ENCODE measurements at places on chromosomes 5 and 9. TPM values are rescaled to one million over a fixed set of nuclear protein-coding genes. Genes with fewer than 3 reads are reported as not detected.

FLT4 gene
- total RNA-seq, result 7.9 TPM

DNA sequence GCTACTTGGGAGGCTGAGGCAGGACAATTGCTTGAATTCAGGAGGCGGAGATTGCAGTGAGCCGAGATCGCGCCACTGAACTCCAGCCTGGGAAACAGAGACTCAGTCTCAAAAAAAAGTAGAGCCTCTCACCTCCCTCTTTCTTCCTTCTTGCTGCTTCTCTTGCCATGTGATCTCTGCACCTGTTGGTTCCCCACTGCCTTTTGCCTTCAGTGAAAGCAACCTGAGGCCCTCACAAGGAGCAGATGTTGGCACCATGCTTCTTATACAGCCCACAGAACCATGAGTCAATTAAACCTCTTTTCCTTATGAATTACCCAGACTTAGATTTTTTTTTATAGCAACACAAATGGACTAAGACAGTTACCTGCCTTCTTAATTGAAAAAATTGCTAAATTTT, 45.6 kb upstream of the GLRX start:
- no peaks in the 10 kb centered on the region for H3K4me1 ChIP-seq
- H3K27ac ChIP-seq, result no peak overlapping the region
- no peak for DNase-seq
- no peaks in the 10 kb centered on the region for H3K36me3 ChIP-seq
- no peak overlapping the region for H3K4me3 ChIP-seq
- no peaks in the 10 kb centered on the region for H3K27me3 ChIP-seq

- no peak for DNase-seq
- no peaks in the 10 kb centered on the region for H3K4me1 ChIP-seq
Measured at GRCh38 chr5:59813761-59814536, 79.6 kb downstream of the PDE4D start.

GRCh38 chr9:38041564-38042243, 27.3 kb downstream of the SHB start:
- no peak overlapping the region for H3K4me3 ChIP-seq
- no peaks in the 10 kb centered on the region for H3K36me3 ChIP-seq
- no peaks in the 10 kb centered on the region for H3K27me3 ChIP-seq
- no peak overlapping the region for H3K27ac ChIP-seq

DNA sequence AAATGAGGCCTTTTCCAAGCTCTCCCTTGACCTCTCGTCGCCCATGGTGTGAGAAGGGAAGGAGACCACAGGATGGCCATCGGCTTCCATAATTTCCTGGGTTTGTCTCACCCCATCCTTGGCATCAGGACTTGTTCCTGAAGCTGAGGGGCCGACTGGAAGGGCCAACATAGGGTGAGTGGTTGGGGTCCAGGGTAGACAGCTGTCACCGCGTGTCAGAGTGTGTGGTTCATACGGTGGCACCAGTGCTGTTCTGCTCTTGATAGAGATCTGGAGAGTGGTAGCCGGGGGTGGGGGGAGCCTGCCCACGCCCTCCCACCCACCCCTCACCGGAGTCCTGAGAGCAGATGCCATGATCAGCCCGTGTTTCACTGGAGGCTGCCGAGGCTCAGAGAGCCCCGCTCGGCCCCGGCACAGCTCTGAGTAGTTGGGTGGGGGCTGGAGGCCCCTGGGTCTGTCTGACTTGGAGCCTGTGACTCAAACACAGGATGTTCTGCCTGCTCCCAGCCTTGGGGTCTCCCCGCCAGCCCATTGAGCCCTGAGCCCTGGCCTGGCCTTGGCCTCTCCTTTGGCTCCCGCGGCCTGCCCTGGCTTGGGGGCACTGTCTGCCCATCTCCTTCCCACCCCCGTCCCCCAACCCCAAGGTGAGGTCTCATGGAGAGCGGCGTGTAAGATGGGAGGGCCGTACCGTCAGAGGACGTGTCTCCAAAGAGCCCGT, 53.1 kb upstream of the IER5L start:
- no peaks in the 10 kb centered on the region for H3K36me3 ChIP-seq
- H3K4me3 ChIP-seq, result no peak overlapping the region
- no peak overlapping the region for H3K27ac ChIP-seq
- H3K27me3 ChIP-seq, result no peaks in the 10 kb centered on the region
- H3K4me1 ChIP-seq, result no peaks in the 10 kb centered on the region

GRCh38 chr5:119896826-119897536, 267.6 kb downstream of the FAM170A start:
- DNase-seq, result no peak
- H3K4me3 ChIP-seq, result no peak overlapping the region
- H3K27ac ChIP-seq, result no peak overlapping the region
- no peaks in the 10 kb centered on the region for H3K27me3 ChIP-seq

- no peaks in the 10 kb centered on the region for H3K27me3 ChIP-seq
- H3K27ac ChIP-seq, result no peak overlapping the region
- H3K4me3 ChIP-seq, result no peak overlapping the region
- no peak for DNase-seq
Measured at GRCh38 chr9:124752967-124753366, 18.1 kb downstream of the NR6A1 start.

DNA sequence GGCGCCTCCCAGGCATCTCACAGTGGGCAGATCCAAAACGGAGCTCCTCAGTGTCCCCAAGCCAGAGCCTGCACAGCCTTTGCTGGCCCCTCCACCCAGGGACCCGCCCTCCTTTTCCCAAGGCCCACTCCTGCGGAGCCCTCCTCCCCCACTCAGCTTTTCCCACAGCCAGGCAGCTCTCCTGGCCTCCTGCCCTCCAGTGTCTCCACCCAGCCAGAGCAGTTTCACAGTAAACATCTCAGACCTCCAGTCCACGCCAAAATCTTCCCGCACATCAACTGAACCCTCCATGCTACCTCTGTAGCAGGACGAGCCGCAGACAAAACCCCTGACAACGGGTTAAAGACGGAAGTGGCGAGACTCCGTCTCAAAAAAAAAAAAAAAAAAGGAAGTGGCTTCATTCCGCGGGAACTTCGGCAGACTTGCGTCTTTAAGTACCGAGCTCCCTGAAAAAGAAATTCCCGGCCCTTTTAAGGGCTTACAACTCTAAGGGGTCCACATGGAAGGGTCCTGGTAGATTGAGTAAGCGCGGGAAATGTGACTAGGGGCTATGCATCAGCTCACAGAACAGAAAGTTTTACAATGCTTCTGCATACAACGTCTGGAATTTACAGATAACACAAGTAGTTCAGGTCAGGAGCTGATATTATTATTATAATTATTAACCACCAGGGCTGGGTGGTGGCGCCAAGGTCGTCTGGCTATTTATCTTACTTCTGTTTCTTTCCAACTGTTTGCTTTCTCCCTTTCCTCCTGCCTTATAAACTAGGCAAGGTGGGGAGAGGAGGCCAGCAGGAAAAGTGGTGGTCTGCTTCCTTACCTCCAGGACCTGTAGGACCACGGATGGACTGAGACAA, 11.4 kb upstream of the GRIN1 start:
- peaks cover 13% of the 10 kb centered on the region for H3K4me1 ChIP-seq
- H3K36me3 ChIP-seq, result no peaks in the 10 kb centered on the region
- DNase-seq, result no peak
- peak overlapping the region; percentile 82 for H3K4me3 ChIP-seq

EMB gene
- total RNA-seq, result 9.2 TPM

- no peaks in the 10 kb centered on the region for H3K36me3 ChIP-seq
- H3K27me3 ChIP-seq, result no peaks in the 10 kb centered on the region
- H3K27ac ChIP-seq, result peak overlapping the region; percentile 78
Measured at GRCh38 chr9:124399323-124399967, 15.8 kb downstream of the PSMB7 start.

- no peak overlapping the region for H3K27ac ChIP-seq
- H3K36me3 ChIP-seq, result no peaks in the 10 kb centered on the region
- H3K27me3 ChIP-seq, result no peaks in the 10 kb centered on the region
- no peak for DNase-seq
- H3K4me3 ChIP-seq, result no peak overlapping the region
- no peaks in the 10 kb centered on the region for H3K4me1 ChIP-seq
Measured at GRCh38 chr9:8883321-8883720, 1083.7 kb upstream of the DMAC1 start.

GRCh38 chr5:83524345-83524744, 52.8 kb downstream of the VCAN start:
- H3K36me3 ChIP-seq, result no peaks in the 10 kb centered on the region
- H3K4me3 ChIP-seq, result no peak overlapping the region
- no peak for DNase-seq
- H3K27ac ChIP-seq, result no peak overlapping the region

- no peaks in the 10 kb centered on the region for H3K27me3 ChIP-seq
- H3K36me3 ChIP-seq, result no peaks in the 10 kb centered on the region
- no peak overlapping the region for H3K27ac ChIP-seq
Measured at GRCh38 chr9:125446561-125447094, 185.0 kb downstream of the GAPVD1 start.

SH3TC2 gene
- total RNA-seq, result 2.3 TPM

DNA sequence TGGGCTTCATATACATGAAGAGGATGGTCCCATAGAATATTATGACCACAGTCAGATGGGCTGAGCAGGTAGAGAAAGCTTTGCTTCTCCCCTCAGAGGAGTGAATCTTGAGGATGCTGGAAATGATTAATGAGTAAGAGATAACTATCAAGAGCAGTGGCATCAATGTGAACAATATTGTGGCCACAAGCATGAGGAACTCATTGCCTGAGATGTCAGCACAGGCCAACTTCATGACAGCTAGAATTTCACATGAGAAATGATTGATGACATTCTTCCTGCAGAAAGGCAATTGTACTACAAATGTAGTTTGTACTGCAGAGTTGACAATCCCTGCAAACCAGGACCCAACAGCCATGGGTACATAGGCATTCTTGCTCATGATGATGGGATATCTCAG, 586 bp downstream of the OR13C9 start:
- H3K36me3 ChIP-seq, result no peaks in the 10 kb centered on the region
- no peak for DNase-seq
- H3K4me3 ChIP-seq, result no peak overlapping the region
- H3K27ac ChIP-seq, result no peak overlapping the region
- no peaks in the 10 kb centered on the region for H3K27me3 ChIP-seq
- H3K4me1 ChIP-seq, result no peaks in the 10 kb centered on the region

ALDH1B1 gene
- total RNA-seq, result 11.0 TPM

TAF11L9 gene
- not detected for total RNA-seq

C5orf58 gene
- total RNA-seq, result 0.80 TPM

- no peaks in the 10 kb centered on the region for H3K36me3 ChIP-seq
- no peaks in the 10 kb centered on the region for H3K27me3 ChIP-seq
- H3K4me3 ChIP-seq, result no peak overlapping the region
- no peak overlapping the region for H3K27ac ChIP-seq
- H3K4me1 ChIP-seq, result no peaks in the 10 kb centered on the region
Measured at GRCh38 chr5:27267209-27267824, 228.9 kb upstream of the CDH9 start.

PCDHA5 gene
- total RNA-seq, result 0.66 TPM

DNA sequence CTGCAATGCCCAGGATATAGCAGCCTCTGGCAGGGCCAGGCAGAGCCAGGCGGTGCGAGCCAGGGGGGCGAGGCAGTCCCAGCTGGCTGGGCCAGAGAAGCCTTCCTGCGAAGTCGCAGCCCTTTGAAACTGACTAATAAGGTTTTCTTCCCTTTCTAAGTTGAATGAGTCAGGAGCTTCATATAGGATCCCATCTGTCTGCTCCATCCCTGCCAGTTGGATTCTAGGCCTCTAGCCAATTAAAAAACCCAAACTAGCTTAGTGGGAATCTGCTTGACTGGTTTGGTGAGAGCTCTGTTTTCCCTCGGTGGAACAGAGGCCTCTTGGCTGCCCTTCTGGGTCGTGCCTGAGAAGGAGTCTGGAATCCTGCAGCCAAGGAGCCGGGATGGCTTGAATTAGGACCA, 70.1 kb upstream of the RAPGEF1 start:
- H3K4me1 ChIP-seq, result no peaks in the 10 kb centered on the region
- peaks cover 50% of the 10 kb centered on the region for H3K27me3 ChIP-seq
- no peaks in the 10 kb centered on the region for H3K36me3 ChIP-seq
- H3K4me3 ChIP-seq, result no peak overlapping the region
- no peak for DNase-seq

DNA sequence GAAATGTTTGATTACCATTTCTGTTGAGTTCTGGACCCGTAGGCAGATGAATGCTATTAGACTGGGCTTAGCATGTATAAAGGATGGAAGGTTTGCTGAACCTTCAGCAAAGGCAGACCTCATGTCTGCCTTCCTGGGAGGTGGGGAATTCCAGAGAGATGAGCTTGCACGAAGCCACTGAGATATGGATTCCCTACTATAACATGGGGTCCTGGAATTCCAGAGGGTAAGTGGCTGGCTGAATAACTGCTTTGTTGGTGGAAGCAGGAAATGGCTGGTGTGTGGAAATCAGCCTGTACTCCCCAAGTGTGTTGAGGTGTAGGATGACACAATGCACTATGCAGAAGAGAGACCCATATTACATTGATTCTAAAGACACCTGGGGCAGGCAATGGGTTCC, 526.4 kb downstream of the CTNND2 start:
- H3K4me1 ChIP-seq, result no peaks in the 10 kb centered on the region
- H3K27me3 ChIP-seq, result no peaks in the 10 kb centered on the region
- DNase-seq, result no peak
- no peaks in the 10 kb centered on the region for H3K36me3 ChIP-seq

DDX4 gene
- not detected for total RNA-seq

DNA sequence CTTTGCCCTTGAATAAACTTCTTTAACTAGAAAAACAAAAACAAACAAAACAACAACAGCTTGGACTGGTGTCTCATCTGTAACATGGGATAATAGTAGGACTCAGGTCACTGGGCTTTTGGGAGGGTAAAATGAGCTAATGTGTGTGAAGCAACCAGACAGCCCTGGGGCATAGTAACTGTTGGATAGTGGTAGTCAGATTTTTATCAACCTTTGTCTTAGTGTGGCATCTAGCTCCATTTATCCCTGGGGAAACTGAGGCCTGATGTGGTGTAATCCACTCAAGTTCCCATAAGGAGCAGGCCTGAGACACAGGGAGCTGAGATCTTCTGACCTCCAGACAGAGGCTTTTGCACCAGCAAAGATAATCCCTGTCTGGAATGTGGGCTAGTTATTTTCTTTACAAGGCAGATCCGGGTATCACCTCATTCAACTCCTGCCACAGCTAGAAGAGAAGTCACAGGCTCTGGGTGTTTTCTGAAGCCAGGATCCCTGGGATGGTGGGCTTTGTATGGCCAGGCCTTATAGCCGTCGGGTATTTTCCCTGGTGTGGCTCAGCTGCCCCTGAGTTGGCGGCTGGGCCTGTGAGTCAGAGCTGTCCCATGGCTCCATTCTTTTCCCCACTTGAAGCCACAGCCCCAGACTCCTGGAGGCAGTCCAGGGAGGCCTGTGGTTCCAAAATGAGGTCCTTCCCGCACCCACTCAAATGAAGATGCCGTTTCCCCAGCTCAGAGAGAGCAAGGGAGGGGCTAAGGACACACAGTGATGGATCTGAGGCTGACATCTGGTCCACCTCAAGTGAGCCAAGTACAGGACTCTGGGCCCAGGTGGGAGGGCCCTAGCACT, 26.1 kb upstream of the CSF1R start:
- DNase-seq, result no peak
- no peaks in the 10 kb centered on the region for H3K4me1 ChIP-seq
- peak overlapping the region; percentile 73 for H3K27ac ChIP-seq

- no peak for DNase-seq
- H3K27me3 ChIP-seq, result no peaks in the 10 kb centered on the region
- no peaks in the 10 kb centered on the region for H3K4me1 ChIP-seq
- no peaks in the 10 kb centered on the region for H3K36me3 ChIP-seq
- no peak overlapping the region for H3K27ac ChIP-seq
Measured at GRCh38 chr5:160543395-160543794, 121.7 kb downstream of the PTTG1 start.

- no peak overlapping the region for H3K4me3 ChIP-seq
- H3K27ac ChIP-seq, result no peak overlapping the region
- no peaks in the 10 kb centered on the region for H3K27me3 ChIP-seq
- no peak for DNase-seq
Measured at GRCh38 chr9:121232251-121232650, 30.6 kb upstream of the RAB14 start.

CSF2 gene
- total RNA-seq, result not detected
